ENCODE measurements at places on chromosomes 4 and X. TPM values are rescaled to one million over a fixed set of nuclear protein-coding genes. Genes with fewer than 3 reads are reported as not detected.
A peak's percentile ranks its signal among the peaks of the same experiment; 100 is the strongest.

GRCh38 chr4:98626350-98626749, 32.1 kb downstream of the TSPAN5 start:
- peak overlapping the region; percentile 48 for H3K4me3 ChIP-seq
- peaks cover 11% of the 10 kb centered on the region for H3K36me3 ChIP-seq
- no peak for DNase-seq
- H3K27me3 ChIP-seq: no peaks in the 10 kb centered on the region

DNA sequence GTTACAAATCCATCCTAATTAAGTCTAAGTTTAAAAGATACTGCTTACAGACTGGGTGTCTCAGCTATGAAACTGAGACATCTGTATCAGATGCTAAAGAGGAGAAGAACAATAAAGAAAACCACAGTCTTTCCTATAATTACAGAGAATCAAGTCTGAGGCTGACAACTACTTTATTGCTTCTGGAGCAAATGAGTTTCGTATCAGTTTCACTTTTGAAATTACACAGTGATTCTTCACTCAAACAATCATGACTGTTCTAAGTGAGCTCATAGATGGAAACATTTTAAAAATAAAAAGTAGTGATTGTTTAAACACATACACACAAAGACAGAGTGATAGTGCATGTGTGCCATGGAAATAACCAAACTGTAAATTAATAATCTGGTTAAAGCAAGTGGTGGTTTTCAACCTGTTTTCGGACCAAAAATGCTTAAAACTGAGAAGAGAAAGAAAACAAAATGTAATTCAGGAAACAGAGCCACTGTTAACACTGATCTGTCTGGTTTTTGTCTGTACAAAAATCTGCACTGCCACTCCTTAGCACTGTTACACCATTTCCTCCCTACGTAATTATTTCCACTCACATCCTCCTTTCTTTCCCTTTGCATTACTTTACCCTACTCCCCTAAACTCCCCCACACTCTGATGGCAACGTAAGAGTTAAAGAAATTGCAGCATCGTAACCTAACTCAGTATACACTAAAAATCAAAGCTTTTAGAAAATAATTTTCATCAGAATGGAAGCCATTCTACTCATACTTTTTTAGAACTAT, 12.5 kb downstream of the RFC1 start:
- H3K36me3 ChIP-seq: peaks cover 35% of the 10 kb centered on the region
- no peaks in the 10 kb centered on the region for H3K27me3 ChIP-seq
- H3K27ac ChIP-seq: peak overlapping the region; percentile 96
- H3K4me1 ChIP-seq: peaks cover 63% of the 10 kb centered on the region

DNA sequence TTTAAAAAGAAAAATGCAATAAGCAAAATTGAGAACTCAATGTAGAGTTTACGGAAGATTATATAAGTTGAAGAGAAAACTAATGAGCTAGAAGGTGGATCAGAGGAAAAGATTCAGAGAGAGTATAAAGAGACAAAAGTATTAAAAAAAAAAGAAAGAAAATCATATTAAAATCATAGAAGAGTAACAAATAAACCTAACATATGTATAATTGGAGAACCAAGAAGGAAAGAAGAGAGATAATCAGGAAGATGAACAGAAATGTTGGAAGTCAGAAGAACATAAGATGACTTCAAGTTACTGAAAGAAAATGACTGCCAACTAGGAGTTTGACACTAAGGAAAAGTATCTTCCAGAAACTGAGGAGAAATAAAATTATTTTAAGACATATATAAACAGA, 34.3 kb upstream of the ANTXR2 start:
- no peak for DNase-seq
- H3K27me3 ChIP-seq: peaks cover 7% of the 10 kb centered on the region
- no peak overlapping the region for H3K4me3 ChIP-seq
- peaks cover 12% of the 10 kb centered on the region for H3K36me3 ChIP-seq
- no peaks in the 10 kb centered on the region for H3K4me1 ChIP-seq

GRCh38 chr4:82057990-82058544, 315.7 kb downstream of the HNRNPD start:
- H3K36me3 ChIP-seq: no peaks in the 10 kb centered on the region
- no peak for DNase-seq
- H3K27ac ChIP-seq: no peak overlapping the region
- H3K4me1 ChIP-seq: no peaks in the 10 kb centered on the region

DNA sequence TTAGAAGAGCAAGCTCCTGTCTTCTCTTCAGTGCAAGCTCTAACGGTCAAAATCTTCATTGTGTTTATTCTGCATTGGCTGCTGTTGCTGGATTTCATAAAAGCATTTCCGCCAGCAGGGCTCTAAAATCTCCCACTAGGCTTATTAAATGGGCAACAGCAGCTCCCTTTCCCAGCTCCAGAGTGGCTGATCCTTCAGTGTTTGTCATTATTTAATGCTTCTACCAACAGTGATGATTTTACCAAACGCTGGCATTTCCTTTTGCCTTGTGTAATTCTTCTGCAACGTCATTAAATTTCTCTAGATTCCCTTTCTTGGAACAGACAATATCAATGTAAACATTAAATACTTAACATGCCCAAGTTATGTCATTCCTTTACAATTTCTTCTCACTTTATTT, 20.1 kb downstream of the SLC7A11 start:
- H3K4me3 ChIP-seq: no peak overlapping the region
- H3K27me3 ChIP-seq: no peaks in the 10 kb centered on the region
- peaks cover 10% of the 10 kb centered on the region for H3K36me3 ChIP-seq
- no peak overlapping the region for H3K27ac ChIP-seq

GRCh38 chr4:142559986-142560385, 286.1 kb downstream of the INPP4B start:
- no peak overlapping the region for H3K4me3 ChIP-seq
- no peak overlapping the region for H3K27ac ChIP-seq
- DNase-seq: no peak
- H3K4me1 ChIP-seq: peaks cover 40% of the 10 kb centered on the region
- peaks cover 5% of the 10 kb centered on the region for H3K36me3 ChIP-seq

- no peaks in the 10 kb centered on the region for H3K36me3 ChIP-seq
- H3K27ac ChIP-seq: no peak overlapping the region
- no peak for DNase-seq
- H3K4me3 ChIP-seq: no peak overlapping the region
- H3K27me3 ChIP-seq: peaks cover 3% of the 10 kb centered on the region
These were observed 96.5 kb upstream of the PUDP start for GRCh38 chrX:7244405-7244804.

- no peak overlapping the region for H3K27ac ChIP-seq
- H3K27me3 ChIP-seq: no peaks in the 10 kb centered on the region
- no peak overlapping the region for H3K4me3 ChIP-seq
- no peaks in the 10 kb centered on the region for H3K4me1 ChIP-seq
These were observed 203.7 kb downstream of the AFAP1 start for GRCh38 chr4:7735961-7736360.

DNA sequence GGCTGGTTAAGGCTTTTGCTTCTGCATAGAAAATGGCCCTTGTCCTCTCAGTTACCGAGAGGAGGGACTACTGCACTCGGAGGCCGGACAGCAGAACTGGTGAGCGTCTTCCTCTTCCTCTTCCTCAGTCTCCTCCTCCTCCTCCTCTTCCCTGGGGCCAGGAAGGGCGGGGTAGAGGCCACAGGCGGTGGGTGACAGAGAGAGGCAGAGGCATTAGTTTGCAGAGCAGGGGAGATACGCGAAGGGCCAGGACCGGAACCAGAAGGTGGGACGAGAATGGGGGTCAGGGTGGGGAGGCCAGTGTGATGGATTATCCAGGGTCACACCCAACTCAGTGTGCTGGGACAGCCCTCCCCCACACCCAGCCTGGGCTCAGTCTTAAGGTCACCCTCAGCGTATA, 14.5 kb downstream of the IQSEC2 start:
- no peak for DNase-seq
- H3K27me3 ChIP-seq: peaks cover 2% of the 10 kb centered on the region
- peaks cover 21% of the 10 kb centered on the region for H3K4me1 ChIP-seq
- no peak overlapping the region for H3K27ac ChIP-seq

GRCh38 chrX:45667666-45668065, 467.0 kb upstream of the DIPK2B start:
- DNase-seq: no peak
- no peaks in the 10 kb centered on the region for H3K36me3 ChIP-seq
- H3K27me3 ChIP-seq: no peaks in the 10 kb centered on the region
- H3K4me1 ChIP-seq: no peaks in the 10 kb centered on the region

DNA sequence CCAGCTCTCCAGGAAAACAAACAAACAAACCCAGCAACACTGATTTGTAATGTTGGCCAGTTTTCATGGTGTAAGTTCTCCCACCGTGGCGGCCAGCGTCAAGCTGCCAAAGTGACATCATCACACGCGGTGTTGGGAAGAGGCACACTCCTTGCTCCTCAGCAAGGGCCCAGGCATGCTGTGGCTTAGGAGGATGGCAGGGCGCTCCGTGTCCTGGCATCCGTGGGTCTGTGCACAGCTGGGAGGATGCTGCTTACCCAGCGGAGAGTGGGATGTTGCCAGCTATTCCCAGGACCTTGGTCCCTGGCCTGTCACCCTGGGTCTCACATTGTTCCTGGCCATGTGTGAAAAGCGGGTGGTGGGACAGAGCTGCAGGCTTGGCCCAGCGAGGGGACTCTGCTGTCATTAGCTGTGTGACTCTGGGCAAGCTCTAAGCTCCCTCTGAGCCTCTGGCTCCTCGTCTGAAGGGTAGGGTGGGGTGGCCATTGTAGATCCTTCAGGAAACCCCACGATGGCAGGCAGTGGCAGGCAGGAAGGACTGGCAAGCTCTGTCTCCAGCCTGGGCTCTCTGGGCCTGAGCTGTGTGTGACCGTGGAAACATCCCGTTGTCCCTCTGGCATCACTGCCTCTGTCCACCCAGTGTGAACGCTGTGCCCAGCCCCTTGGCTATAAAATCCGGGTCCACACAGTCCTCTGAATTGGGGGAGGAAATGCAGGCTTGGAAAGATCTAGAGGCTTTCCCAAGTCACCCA, 10.8 kb downstream of the PSAPL1 start:
- DNase-seq: no peak
- no peaks in the 10 kb centered on the region for H3K36me3 ChIP-seq
- H3K4me1 ChIP-seq: no peaks in the 10 kb centered on the region
- H3K4me3 ChIP-seq: no peak overlapping the region
- H3K27ac ChIP-seq: no peak overlapping the region

- DNase-seq: no peak
- H3K27ac ChIP-seq: no peak overlapping the region
- H3K4me1 ChIP-seq: no peaks in the 10 kb centered on the region
- no peaks in the 10 kb centered on the region for H3K36me3 ChIP-seq
- H3K27me3 ChIP-seq: no peaks in the 10 kb centered on the region
These were observed 641.3 kb downstream of the RPA4 start for GRCh38 chrX:97524997-97525396.

DNA sequence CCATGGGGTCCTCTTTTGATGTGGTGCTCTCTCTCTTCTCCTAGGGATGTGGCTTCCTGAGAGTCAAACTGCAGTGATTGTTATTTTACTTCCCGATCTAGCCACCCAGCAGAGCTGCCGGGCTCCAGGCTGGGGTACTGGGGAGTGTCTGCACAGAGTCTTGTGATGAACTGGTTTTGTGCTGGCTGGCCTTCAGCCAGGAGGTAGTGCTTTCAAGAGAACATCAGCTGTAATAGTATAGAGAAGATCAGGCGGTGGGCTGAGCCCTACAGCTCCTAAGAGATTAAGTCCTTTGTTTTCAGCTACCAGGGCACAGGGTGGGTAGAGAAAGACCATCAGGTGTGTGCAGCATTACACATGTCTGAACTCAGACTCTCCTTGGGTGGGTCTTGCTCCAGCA, 59.0 kb upstream of the AGTR2 start:
- H3K4me3 ChIP-seq: no peak overlapping the region
- no peak overlapping the region for H3K27ac ChIP-seq
- no peaks in the 10 kb centered on the region for H3K27me3 ChIP-seq
- no peaks in the 10 kb centered on the region for H3K4me1 ChIP-seq

DNA sequence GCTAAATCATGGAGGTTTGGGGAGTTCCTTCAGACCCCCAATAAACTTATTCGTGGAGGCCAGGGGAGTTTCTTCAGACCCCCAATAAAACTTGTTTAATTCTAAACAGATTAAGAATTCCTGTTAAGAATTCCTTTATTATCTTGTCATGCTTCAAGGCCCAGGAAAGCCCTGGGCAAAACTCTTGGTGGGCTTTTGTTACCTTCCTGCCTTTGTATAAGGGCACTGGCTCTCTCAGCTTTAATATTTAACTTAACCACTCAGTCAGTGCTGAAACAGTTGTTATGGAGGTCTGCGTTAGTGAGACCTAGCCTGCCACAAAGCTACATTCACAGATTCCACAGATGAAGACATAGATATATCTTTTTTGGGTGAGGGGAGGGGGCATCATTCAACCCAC, 29.0 kb upstream of the LGI2 start:
- H3K4me3 ChIP-seq: no peak overlapping the region
- no peaks in the 10 kb centered on the region for H3K36me3 ChIP-seq
- no peak for DNase-seq
- H3K27ac ChIP-seq: no peak overlapping the region
- no peaks in the 10 kb centered on the region for H3K27me3 ChIP-seq
- no peaks in the 10 kb centered on the region for H3K4me1 ChIP-seq

The GSX2 gene
- total RNA-seq: not detected

The XPNPEP2 gene
- total RNA-seq: 0.24 TPM

The MAGEB2 gene
- total RNA-seq: not detected

The DIPK2B gene
- not detected for total RNA-seq

The ADH6 gene
- total RNA-seq: not detected

The FAT1 gene
- total RNA-seq: 0.15 TPM

The ADGRL3 gene
- total RNA-seq: not detected

The CLDN34 gene
- total RNA-seq: not detected
